ENCODE measurements at places on chromosomes 4 and X.

DNA sequence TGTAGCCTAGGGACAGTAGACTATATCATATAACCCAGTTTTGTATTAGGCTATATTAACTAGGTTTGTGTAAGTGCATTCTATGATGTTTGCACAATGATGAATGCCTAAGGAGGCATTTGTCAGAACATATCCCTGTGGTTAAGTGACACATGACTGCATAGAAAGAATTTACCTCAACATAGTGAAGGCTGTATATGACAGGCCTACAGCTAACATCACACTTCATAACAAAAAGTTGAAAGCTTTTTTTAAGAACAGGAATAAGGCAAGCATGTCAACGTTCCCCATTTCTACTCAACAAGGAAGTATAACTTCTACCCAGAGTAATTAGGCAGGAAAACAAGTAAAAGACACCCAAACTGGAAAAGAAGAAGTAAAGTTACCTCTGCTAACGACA, 165.9 kb upstream of the NDST4 start:
- no peaks in the 10 kb centered on the region for H3K4me1 ChIP-seq
- no peak overlapping the region for H3K27ac ChIP-seq
- no peak for DNase-seq
- H3K27me3 ChIP-seq = no peaks in the 10 kb centered on the region
- H3K4me3 ChIP-seq = no peak overlapping the region
- H3K36me3 ChIP-seq = no peaks in the 10 kb centered on the region

GRCh38 chr4:6115746-6116586, 84.4 kb downstream of the JAKMIP1 start:
- no peak overlapping the region for H3K4me3 ChIP-seq
- no peak overlapping the region for H3K27ac ChIP-seq
- no peaks in the 10 kb centered on the region for H3K4me1 ChIP-seq
- no peak for DNase-seq
- no peaks in the 10 kb centered on the region for H3K27me3 ChIP-seq

DNA sequence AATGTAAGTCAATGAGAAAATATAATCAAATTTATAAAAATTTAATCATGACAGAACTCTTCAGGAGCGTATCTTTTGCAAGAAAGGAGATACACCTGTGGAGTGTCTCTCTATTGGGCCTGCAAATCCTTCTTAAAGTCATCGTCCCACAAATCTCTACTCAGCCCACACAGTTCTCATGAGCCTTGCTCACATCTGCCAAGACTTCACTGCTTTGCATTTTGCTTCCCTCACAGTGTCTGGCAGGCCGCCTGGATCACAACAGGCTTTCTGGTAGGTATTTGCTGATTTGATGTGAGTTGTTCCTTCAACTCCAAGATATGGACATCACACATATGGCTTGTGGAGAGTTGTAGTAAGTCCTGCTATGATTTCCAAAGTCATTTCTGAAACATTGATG, 183.1 kb upstream of the ARX start:
- no peak overlapping the region for H3K27ac ChIP-seq
- no peaks in the 10 kb centered on the region for H3K27me3 ChIP-seq

- H3K4me1 ChIP-seq = no peaks in the 10 kb centered on the region
- DNase-seq = no peak
- H3K27ac ChIP-seq = no peak overlapping the region
- H3K36me3 ChIP-seq = no peaks in the 10 kb centered on the region
- H3K4me3 ChIP-seq = no peak overlapping the region
Observed at GRCh38 chr4:40255393-40256281, 58.8 kb downstream of the RHOH start.

GRCh38 chr4:5041699-5042098, 9.6 kb upstream of the STK32B start:
- no peaks in the 10 kb centered on the region for H3K4me1 ChIP-seq
- H3K4me3 ChIP-seq = no peak overlapping the region
- DNase-seq = no peak
- no peaks in the 10 kb centered on the region for H3K36me3 ChIP-seq
- no peaks in the 10 kb centered on the region for H3K27me3 ChIP-seq
- H3K27ac ChIP-seq = no peak overlapping the region

- no peaks in the 10 kb centered on the region for H3K27me3 ChIP-seq
- no peak for DNase-seq
- H3K36me3 ChIP-seq = no peaks in the 10 kb centered on the region
- no peak overlapping the region for H3K27ac ChIP-seq
- no peak overlapping the region for H3K4me3 ChIP-seq
Observed at GRCh38 chr4:183765251-183765911, 106.3 kb downstream of the TRAPPC11 start.

- DNase-seq = no peak
- H3K36me3 ChIP-seq = no peaks in the 10 kb centered on the region
- no peak overlapping the region for H3K27ac ChIP-seq
- no peak overlapping the region for H3K4me3 ChIP-seq
Observed at GRCh38 chr4:47737326-47737725, 100.5 kb downstream of the CORIN start.

- H3K36me3 ChIP-seq = no peaks in the 10 kb centered on the region
- no peak for DNase-seq
- no peak overlapping the region for H3K27ac ChIP-seq
- H3K4me1 ChIP-seq = no peaks in the 10 kb centered on the region
Observed at GRCh38 chrX:137771537-137771936, 205.6 kb downstream of the ZIC3 start.
